Body of pancreas (tissue), 4 donors: ENCODE measurements at places on chromosomes 2 and 18. TPM values are rescaled to one million over a fixed set of nuclear protein-coding genes. Genes with fewer than 3 reads are reported as not detected.

GRCh38 chr2:201971531-201972228 lies 62.0 kb upstream of the FZD7 start:
- no peak for DNase-seq

GRCh38 chr2:10173258-10174005 lies 50.9 kb downstream of the RRM2 start:
- DNase-seq, result no peak

DNA sequence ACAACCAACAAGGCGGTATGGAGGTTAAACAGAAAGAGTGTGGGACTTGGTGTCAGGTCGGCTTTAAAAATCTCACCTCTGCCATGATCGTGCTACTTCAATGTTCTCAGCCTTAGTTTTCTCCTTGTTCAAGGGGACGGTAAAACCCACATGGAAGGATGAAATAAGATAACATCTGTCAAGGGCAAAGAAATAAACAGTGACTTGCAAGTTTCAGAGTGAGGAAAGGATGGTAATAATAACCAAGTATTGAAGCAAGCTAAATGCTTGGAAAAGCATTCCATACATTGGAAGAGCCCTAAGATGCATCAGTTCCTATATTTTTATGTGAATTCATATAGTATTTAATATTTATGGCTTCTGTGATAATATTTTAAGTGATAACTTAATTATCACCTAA lies 29.8 kb upstream of the LMAN1 start:
- no peak for DNase-seq

SCN7A gene
- 7.8 TPM for total RNA-seq

TCF4 gene
- total RNA-seq, result 31.6 TPM
